ENCODE measurements at places on chromosomes 16 and 17.

DNA sequence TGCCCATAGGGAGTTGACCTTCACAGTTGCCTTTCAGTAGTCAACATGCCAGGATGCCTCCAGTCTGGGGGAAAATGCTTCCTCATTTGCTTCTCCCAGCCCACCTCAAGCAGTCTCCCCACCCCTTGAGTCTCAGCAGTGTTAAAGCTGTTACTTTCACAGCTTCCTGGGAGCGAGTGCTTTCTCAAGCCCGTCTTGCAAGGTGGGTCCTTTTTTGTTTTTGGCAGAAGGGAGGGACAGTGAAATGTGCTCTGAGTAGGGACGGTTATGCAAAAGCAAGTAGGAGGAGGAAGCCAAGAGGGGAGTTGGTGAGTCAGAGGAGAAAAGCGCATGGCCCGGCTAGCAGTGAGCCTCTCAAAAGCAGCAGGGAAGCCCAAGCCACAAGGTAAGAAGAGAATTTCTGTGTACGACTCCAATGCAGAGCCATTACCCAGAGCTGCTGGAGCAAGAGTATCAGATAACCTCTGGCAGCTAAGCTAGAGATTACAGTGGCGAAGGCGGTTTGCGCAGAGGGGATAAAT is at the start of gene CHST4:
CHST4 (plus strand) TSS at position 316 of the 521 bp plus-strand sequence. CDS start 10,252 bp downstream, outside the sequence.
- peak; percentile 31 for DNase-seq

- DNase-seq = no peak
Measured at GRCh38 chr17:78323826-78324390, 36.0 kb downstream of the SOCS3 start.

- DNase-seq = no peak
Measured at GRCh38 chr16:29791845-29792807, 1.6 kb downstream of the KIF22 start.

DNA sequence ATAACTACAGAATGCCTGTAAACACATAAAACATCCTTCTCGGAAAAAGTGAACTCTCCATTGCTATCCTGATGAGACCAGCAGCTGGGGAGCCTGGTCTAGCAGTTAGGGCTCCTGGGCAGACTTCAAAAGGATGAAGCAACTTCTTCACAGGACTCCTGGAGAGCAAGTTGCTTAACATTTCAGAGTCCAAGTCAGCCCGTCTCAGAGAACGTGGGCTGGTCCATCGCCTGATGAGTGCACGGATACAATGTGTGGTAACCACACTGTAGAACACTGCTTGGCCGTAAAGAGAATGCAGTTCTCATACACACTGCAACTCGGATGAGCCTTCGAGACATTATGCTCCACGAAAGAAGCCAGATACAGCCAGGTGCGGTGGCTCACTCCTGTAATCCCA is 52.7 kb downstream of the TMEM235 start:
- DNase-seq = no peak

GRCh38 chr16:29820271-29820701 is at the start of gene MVP:
Gene MVP, plus strand, starts transcription at chr16:29820462. Its CDS starts 10,088 bp downstream, at chr16:29830550.
- DNase-seq = peak; percentile 75

GRCh38 chr16:11394593-11394960 is 49.3 kb downstream of the RMI2 start:
- no peak for DNase-seq

DNA sequence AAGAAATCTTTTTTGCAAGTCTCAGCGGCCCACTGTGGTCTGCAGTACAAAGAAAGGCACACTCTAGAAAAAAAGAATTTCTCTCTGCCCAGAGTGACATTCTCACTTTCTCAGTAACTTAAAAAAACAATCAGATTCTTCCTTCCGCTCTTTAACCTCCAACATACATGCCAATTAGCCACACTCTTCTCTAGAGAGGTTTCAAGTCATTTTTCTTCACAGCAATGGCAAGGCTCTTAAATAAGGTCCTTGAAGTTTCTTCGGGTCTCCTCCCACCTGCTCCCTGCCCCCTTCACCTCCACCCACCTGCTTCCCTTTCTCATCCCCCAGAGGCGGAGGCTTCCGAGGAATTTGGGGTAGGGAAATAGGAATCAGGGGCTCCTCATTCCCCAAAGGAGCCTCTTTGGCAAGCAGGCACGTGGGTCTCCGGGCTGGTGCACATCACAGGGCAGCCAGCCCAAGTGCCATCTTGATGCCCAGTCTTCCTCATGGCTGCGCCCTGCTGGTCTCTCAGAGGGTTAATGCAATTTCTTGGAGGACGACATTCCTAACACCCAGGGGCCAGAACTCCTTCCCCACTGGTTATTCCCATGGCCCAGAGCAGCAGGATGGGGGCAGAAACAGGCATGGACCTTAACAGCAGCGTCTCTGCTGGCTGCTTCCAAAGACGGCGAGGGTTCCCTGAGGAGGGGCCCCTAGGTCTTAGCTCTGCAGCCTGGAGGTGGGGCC is 855 bp upstream of the MEOX1 start:
- no peak for DNase-seq
